Cardiac muscle cell (in vitro differentiated cells and primary cell): ENCODE measurements at places on chromosomes 3 and 15.

- DNase-seq, result peak; percentile 76
These were observed 79.1 kb downstream of the FOXP1 start for GRCh38 chr3:71504250-71505036.

- DNase-seq, result no peak
These were observed 34.4 kb upstream of the PRICKLE2 start for GRCh38 chr3:64259636-64260035.

DNA sequence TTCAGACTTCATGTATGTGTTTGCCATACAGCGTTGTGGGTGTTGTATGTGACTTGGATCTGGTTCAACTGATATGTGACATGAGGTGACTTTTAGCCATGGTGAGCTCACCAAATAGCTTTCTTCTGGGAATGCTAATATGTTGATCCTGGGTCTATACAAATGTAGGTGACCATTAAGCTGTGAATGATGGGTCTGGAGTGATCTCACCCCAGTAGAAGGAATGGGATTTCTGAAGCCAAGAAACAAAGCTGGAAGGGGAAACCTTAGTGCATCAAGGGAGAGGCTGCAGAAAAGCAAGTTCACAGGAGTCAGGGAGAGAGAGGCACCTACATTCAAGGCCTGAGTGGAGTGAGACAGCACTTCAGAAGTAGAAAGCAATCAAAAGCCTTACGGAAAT, 421.0 kb upstream of the THRB start:
- no peak for DNase-seq

- DNase-seq, result no peak
These were observed 72.0 kb upstream of the CDAN1 start for GRCh38 chr15:42808913-42809312.

GRCh38 chr3:36434687-36435426, 54.6 kb downstream of the STAC start:
- no peak for DNase-seq

- DNase-seq, result no peak
These were observed 312.2 kb downstream of the CNTN3 start for GRCh38 chr3:74302281-74302680.

GRCh38 chr15:98968576-98968975, 39.0 kb downstream of the PGPEP1L start:
- DNase-seq, result no peak

GRCh38 chr3:42507252-42507651, 4.8 kb downstream of the VIPR1 start:
- no peak for DNase-seq

GRCh38 chr3:126847061-126847460, 135.9 kb upstream of the PLXNA1 start:
- no peak for DNase-seq

DNA sequence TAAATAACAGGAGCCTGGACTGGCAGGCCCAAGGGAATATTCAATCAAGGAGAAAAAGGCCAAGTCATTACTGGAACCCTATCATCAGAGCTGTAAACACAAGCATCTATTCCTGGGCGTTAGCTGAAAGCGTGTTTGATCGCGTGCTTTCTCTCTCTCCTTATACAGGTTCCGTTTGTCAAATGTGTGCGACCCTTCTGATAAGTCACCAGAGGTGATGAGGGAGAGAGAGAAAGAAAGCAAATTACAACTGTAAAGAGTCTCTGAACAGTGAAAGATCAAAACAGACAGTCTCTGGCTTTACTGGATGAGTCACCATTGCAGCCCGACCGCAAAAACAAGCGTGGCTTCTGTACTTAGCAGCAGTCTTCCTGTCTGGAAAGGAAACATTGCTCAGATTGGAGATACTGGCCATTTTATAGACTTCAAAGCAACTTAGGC, 39.5 kb upstream of the TPRG1 start:
- DNase-seq, result no peak

- no peak for DNase-seq
These were observed 7.0 kb downstream of the CEP152 start for GRCh38 chr15:48803877-48804276.

- no peak for DNase-seq
These were observed 161.6 kb downstream of the GAP43 start for GRCh38 chr3:115784739-115785536.

GRCh38 chr3:12308517-12308916, 19.6 kb downstream of the PPARG start:
- DNase-seq, result no peak

DNA sequence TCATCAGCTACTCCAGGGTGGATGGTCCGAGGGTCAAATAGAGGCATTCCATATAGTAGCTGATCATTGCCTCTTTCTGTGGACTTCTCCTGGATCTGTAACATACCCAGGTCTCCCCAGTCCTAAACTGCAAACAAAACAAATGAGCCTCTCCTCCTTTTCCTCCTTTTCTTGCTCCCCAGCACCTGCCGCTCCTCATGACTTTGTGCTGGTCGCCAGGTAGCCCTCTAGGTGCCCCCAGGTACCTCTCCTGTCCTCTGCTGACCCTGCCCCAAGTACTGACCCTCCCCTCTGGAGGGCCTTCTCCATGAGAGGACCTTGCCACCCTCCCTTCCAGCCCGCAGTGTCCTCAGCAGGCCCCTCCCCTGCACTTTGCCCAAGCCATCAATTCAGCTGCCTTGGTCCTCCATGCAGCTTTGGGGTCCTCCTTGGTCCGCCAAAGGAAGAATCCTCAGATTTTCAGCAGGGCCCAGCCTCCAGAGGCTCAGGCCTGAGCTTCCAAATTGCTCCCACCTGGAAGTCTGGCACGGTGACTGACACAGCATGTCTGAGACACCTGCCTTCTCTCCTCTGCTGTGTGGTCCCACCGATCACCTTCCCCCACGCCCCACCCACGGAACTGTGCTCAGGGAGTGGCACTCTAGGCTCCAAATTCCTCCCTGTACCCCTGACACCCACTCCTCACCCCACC, 111.0 kb downstream of the LRRK1 start:
- DNase-seq, result no peak

- DNase-seq, result no peak
These were observed 21.2 kb upstream of the SIAH2 start for GRCh38 chr3:150783920-150784746.

- DNase-seq, result no peak
These were observed 312.7 kb downstream of the MFSD1 start for GRCh38 chr3:159114582-159114981.

- DNase-seq, result no peak
These were observed 415.5 kb upstream of the TPRG1 start for GRCh38 chr3:188756241-188756640.
